DND-41 (cell line): ENCODE measurements at places on chromosomes 13 and 19.

DNA sequence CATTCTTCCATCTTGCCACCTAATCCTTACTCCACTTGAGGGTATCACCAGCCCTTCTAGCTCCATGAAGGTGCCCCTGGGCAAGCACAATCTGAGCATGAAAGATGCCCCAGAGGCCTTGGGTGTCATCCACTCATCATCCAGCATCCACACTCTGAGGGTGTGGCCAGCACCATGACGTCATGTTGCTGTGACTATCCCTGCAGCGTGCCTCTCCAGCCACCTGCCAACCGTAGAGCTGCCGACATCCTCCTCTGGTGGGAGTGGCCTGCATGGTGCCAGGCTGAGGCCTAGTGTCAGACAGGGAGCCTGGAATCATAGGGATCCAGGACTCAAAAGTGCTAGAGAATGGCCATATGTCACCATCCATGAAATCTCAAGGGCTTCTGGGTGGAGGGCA is 3.1 kb upstream of the KLK3 start:
- DNase-seq, result no peak

DNA sequence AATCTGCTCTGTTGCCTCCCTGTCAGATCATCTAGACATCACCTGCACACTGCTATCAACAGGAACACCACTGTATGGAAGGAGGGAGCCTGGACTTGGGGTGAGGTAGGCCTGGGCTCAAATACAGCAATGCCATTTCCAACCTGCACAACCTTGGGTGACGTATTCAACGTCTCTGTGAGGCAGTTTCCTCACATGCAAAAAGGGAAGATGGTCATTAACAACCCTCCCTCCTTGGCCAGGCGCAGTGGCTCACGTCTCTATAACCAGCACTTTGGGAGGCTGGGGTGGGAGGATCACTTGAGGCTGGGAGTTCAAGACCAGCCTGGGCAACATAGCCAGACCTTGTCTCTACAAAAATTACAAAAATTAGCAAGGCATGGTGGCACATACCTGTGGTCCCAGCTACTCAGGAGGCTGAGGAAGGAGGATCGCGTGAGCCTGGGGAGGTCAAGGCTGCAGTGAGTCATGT is 13.1 kb downstream of the XRCC1 start:
- DNase-seq, result no peak

GRCh38 chr13:30881191-30881651 is 24.9 kb upstream of the MEDAG start:
- no peak for DNase-seq

- peak; percentile 79 for DNase-seq
These were observed 17.7 kb downstream of the TMEM161A start for GRCh38 chr19:19120308-19121231.

- no peak for DNase-seq
These were observed 51.5 kb upstream of the USP29 start for GRCh38 chr19:57068311-57068710.

DNA sequence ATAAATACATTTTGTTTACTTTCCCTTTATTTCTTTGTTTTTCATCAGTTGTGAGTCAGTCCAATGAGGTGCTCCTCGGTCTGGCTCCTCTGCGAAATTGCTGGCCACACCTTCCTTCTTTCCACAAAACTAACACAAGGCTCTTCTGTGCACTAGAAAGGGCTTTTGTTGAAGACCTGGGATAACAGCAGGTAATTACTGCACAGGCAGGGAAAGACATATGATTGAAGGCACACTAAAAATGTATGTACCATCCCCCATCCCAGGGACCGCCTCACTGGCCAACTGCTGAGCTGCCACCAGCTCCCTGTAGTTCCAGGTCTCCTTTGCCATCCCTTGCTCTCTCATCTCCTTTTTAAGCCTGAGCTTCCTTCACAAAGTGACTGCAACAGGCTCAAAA is 180.5 kb downstream of the EFNB2 start:
- no peak for DNase-seq

DNA sequence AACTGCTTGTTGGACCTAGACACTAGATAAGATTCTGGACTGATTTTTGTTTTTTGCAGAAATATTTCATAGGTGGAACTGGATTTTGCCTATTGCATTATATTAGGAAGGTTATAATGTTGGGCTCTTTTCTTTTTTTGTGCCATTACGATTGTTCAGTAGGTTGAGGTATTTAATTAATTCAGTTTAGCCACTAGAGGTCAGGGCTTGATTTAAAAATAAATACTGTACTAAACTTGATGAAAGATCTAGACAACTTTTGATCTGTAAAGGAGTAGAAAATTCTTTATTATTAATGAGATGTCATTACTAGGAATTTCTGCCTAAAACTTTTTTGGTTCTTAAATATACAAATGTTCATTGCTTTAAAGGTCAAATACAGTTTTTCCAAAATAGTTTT is 15.2 kb upstream of the SUPT20H start:
- no peak for DNase-seq

- no peak for DNase-seq
These were observed 16.0 kb upstream of the SEMA6B start for GRCh38 chr19:4575267-4576015.

GRCh38 chr13:42409075-42409474 is 137.1 kb downstream of the AKAP11 start:
- DNase-seq, result no peak

GRCh38 chr19:33418871-33419787 is 45.6 kb downstream of the CEBPG start:
- no peak for DNase-seq

- peak; percentile 46 for DNase-seq
These were observed 632 bp upstream of the MTIF3 start for GRCh38 chr13:27450921-27451471.

DNA sequence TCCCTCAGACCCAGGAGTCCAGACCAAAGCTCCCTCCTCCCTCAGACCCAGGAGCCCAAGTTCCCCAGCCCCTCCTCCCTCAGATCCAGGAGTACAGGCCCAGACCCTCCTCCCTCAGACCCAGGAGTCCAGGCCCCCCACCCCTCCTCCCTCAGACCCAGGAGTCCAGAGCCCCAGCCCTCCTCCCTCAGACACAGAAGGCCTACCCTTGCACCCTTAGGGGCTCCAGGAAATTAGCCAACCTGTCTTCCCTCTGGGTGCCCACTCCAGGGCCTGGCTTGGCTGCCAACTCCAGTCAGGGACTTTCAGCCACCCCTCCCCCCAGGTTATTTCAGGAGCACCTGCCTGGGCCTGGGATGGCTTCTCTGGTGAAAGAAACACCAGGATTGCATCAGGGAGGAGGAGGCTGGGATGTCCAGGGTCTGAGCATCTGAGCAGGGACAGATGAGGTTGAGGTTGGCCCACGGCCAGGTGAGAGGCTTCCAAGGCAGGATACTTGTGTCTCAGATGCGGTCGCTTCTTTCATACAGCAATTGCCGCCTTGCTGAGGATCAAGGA is at the start of gene FGF21:
FGF21 (plus strand) TSS at position 441 of the 558 bp plus-strand sequence. CDS start 713 bp downstream, outside the sequence.
- DNase-seq, result no peak

- no peak for DNase-seq
These were observed 10.4 kb downstream of the CPT1C start for GRCh38 chr19:49701271-49701786.

GRCh38 chr19:18999896-19000620 is 33.3 kb downstream of the SUGP2 start:
- no peak for DNase-seq

DNA sequence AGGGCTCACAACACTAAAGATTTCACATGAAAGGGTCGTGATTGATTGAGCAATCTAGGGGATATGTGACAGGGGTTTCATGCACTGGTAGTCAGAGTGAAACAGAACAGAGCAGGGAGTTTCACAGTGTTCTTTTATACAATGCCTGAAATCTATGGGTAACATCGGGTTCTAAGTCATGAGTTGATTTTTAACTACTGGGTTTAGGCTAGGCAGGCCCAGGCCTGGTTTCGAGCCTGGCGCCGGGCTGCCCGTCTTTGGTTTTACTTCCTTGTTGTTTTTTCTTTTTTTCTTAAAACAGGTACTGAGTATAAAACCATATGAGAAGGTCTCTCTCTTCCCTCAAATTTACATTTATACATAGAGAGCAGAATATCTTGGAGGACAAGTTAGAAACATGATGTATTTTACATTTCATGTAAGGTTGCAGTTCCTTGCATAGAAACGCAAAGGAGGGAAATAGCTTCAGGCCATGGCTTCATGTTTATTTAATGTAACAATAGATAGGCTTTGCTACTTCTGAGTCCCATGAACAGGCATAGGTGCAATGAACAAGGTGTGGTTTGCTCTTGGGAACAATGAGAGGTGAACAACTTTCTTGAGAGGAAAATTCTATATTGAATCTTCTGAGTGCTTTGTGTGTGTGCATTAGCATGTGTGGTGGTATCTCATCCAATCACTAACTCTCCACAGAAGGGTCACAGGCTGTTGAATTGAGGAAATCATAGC is 128.9 kb upstream of the RXFP2 start:
- no peak for DNase-seq

- no peak for DNase-seq
These were observed 4.4 kb upstream of the NLRP12 start for GRCh38 chr19:53828531-53828930.

- no peak for DNase-seq
These were observed at the start of gene CCDC70 for GRCh38 chr13:51861723-51862300. TSS of gene CCDC70 (plus strand) at chr13:51861969. CDS start at chr13:51865412, 3,443 bp downstream.

GRCh38 chr19:39479916-39480315 is 722 bp upstream of the TIMM50 start:
- DNase-seq, result no peak

- no peak for DNase-seq
These were observed 174.5 kb downstream of the USP12 start for GRCh38 chr13:26996965-26997752.

DNA sequence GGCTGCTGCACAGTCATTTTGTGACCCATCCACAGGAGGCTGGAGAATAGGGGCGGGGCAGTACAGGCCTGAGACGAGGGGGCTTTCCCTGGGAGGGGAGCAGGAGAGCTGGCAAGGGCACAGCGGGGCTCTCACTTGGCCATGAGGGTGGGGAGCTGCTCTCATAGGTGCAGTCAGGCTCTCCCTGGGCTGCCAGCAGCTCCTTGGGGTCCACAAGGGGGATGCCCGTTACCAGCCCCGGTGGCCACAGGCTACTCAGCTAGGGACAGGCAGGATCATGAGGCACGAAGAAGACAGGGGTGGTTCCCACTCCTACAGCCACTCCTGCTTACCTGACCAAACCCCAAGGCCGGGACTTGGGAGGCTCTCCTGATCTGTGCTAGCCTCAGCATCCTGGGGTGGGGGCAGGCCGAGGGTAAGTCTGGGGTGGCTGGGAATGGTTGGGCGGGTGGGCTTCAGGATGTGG is 16.5 kb downstream of the ARHGAP33 start:
- no peak for DNase-seq

DNA sequence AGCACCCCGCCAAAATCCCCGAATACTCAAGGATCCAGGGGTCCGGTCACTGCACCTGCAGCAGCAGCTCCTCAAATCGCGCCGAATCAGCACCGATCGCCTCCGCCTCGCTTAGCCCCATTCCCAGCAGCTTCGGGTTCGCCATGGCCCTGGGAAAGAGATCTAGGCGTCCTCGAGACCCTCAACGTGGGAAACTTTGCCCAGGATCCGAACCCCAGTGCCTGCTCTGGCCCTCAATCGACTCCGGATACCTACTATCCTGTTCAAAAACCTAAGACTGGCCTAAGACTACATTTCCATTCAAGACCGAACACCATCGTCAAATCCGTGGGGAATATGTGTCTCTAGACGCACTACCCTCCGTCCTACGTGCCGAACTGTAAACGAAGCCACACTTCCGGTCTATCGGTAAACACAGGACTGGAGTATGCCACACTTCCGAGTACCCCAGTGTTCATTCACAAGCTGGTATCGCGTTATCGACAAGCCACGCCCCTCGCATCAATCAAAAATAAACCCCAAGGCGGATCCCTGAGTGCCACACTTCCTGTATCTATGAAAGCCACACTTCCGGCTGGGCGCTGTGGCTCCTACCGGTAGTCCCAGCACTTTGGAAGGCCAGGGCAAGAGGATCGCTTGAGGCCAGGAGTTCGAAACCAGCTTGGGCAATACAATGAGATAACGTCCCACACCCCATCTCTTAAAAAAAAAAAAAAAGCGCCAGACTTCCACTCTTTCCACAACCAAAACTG is at the start of gene PIH1D1:
PIH1D1 (minus strand) TSS at position 385 of the 752 bp plus-strand sequence; CDS start at position 145, 240 bp downstream.
- DNase-seq, result peak; percentile 98

GRCh38 chr13:20565115-20565736 is 1.7 kb upstream of the IFT88 start:
- no peak for DNase-seq

DNA sequence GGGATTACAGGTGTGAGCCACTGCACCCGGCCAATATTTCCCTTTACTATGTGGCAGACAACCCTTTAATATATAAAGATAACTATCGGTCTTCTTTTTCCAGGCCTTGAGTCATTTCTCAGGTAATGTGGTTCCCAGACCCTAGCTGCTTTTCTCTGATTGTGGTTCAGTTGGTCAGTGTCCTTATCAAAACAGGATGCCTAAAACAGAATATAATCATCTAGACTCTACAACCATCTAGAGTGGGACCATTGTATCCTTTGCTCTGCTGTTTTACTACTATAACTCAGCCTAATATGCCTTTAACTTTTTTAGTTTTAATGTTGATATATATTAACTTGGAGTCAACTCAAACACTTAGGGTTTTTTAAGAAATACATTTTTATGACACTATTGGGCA is 30.0 kb upstream of the HMGB1 start:
- no peak for DNase-seq
